ENCODE measurements at places on chromosomes 16 and 17.
A peak's percentile ranks its signal among the peaks of the same experiment; 100 is the strongest.

DNA sequence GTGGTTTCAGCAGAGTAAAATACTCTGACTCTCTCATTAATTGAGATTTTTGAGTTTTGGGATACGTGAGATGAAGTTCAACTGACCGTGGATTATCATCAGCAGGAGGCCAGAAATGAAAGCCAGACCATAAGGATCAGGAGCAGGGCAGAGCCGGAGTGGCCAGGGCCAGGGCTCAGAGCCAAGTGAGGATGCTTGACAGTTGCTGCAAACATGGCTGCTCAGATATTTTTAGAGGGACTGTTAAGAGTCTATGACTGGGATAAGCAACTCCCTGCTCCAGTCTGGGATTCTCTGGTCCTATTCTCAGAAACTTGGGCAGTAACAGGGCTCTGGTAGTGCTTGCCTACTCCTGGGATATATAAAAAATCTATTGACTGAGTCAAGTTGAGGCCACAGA lies 17.6 kb upstream of the CDH13 start:
- no peaks in the 10 kb centered on the region for H3K36me3 ChIP-seq
- no peak overlapping the region for H3K27ac ChIP-seq
- H3K27me3 ChIP-seq: peaks cover 7% of the 10 kb centered on the region
- no peak overlapping the region for H3K4me3 ChIP-seq
- H3K4me1 ChIP-seq: no peaks in the 10 kb centered on the region

GRCh38 chr16:27977966-27978365 lies 85.5 kb downstream of the GSG1L start:
- H3K27ac ChIP-seq: no peak overlapping the region
- no peaks in the 10 kb centered on the region for H3K36me3 ChIP-seq
- H3K4me3 ChIP-seq: no peak overlapping the region
- DNase-seq: no peak
- H3K4me1 ChIP-seq: no peaks in the 10 kb centered on the region
- H3K27me3 ChIP-seq: peaks cover 7% of the 10 kb centered on the region

GRCh38 chr17:80834893-80835275 lies 156.8 kb upstream of the CHMP6 start:
- H3K4me1 ChIP-seq: peaks cover 34% of the 10 kb centered on the region
- no peaks in the 10 kb centered on the region for H3K27me3 ChIP-seq
- no peak for DNase-seq

DNA sequence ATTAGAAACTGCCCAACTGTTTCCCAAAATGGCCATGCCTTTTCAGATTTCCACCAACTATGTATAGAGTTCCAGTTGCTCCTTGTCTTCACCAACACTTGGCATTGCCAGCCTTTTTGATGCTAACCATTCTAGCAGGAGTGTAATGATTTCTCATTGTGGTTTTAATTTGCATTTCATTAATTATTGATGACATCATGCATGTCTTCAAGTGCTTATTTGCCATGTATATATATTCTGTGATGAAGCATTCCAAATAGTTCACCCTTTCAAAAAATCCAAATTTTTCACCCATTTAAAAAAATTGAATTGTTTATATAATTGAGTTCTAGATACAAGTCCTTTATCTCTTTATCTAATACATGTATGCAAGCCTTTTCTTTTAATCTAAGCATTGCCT lies 245.9 kb upstream of the TNRC6C start:
- H3K27ac ChIP-seq: no peak overlapping the region
- H3K27me3 ChIP-seq: peaks cover 2% of the 10 kb centered on the region
- no peaks in the 10 kb centered on the region for H3K4me1 ChIP-seq
- no peak for DNase-seq
- no peak overlapping the region for H3K4me3 ChIP-seq

- no peaks in the 10 kb centered on the region for H3K27me3 ChIP-seq
- DNase-seq: no peak
- no peak overlapping the region for H3K27ac ChIP-seq
- H3K4me1 ChIP-seq: peaks cover 28% of the 10 kb centered on the region
- no peak overlapping the region for H3K4me3 ChIP-seq
- H3K36me3 ChIP-seq: peaks cover 6% of the 10 kb centered on the region
Measured at GRCh38 chr17:28119046-28119445, 76.6 kb downstream of the NLK start.

GRCh38 chr17:43092901-43093300 lies 32.3 kb downstream of the BRCA1 start:
- H3K4me3 ChIP-seq: no peak overlapping the region
- H3K27me3 ChIP-seq: no peaks in the 10 kb centered on the region
- peaks cover 57% of the 10 kb centered on the region for H3K36me3 ChIP-seq
- H3K27ac ChIP-seq: no peak overlapping the region
- no peaks in the 10 kb centered on the region for H3K4me1 ChIP-seq

DNA sequence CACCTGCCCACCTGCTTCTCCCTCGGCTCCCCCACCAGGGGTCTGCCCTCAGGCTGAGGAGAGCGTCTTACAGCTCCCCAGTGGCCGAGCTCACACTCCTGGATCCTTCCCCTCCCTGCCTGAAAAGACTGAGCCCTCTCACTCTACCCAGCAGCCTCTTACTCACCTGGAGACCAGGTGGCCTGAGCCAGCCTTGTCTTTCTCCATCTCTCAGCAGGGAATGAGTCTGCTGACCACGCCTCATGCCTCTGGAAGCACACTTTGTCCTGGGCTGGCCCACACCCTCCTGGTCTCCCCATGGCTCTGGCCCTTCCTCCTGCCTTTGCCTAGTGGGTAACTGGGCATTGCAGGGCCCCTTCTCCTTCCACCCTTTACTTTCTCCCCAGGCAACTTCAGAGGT lies 177.2 kb downstream of the ENGASE start:
- H3K4me3 ChIP-seq: no peak overlapping the region
- no peak overlapping the region for H3K27ac ChIP-seq
- H3K36me3 ChIP-seq: no peaks in the 10 kb centered on the region
- H3K27me3 ChIP-seq: peaks cover 20% of the 10 kb centered on the region

DNA sequence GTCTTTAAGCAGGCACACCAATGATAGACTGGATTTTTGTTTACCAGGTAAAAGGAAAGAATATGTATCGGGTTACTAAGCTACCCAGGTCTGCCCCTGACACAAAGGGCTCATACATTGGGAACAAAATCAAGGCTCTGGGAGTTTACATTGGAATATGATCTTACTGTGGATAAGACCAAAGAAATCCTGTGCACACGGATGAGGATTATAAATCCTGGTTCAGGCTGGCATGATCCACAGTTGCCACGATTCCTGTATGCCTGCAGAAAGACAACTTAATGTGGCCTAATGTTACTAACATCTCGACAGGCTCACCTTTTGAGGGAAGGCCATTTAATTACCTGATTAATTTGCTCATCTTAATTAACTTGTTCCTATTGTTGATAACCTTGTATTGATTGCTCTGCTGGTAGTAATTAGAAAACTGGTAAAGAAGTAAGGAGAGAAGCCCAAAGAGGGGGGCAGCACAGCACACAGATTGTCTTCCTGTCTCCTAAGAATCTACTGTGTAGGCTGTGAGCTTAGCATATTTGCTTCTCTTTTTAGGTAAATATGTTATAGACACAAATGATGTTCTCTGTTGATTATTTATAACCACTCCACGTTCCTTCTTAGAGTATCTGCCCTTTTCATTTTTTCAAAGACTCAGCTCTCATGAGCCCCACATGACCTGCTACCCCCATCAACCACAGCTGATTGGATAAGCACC lies 51.0 kb upstream of the TOX3 start:
- H3K27me3 ChIP-seq: no peaks in the 10 kb centered on the region
- H3K4me1 ChIP-seq: no peaks in the 10 kb centered on the region
- no peak for DNase-seq
- no peak overlapping the region for H3K4me3 ChIP-seq
- no peak overlapping the region for H3K27ac ChIP-seq

GRCh38 chr17:78818932-78819331 lies 21.7 kb downstream of the USP36 start:
- peaks cover 75% of the 10 kb centered on the region for H3K36me3 ChIP-seq
- H3K4me3 ChIP-seq: peak overlapping the region; percentile 7
- peak; percentile 68 for DNase-seq
- peak overlapping the region; percentile 93 for H3K27ac ChIP-seq
- no peaks in the 10 kb centered on the region for H3K27me3 ChIP-seq
- H3K4me1 ChIP-seq: peaks cover 58% of the 10 kb centered on the region

All from activated CD4-positive, alpha-beta memory T cell treated with anti-CD3 and anti-CD28 coated beads for 36 hours (primary cell).